AG04450 (cell line): ENCODE measurements at places on chromosomes 6 and 20. TPM values are rescaled to one million over a fixed set of nuclear protein-coding genes. Genes with fewer than 3 reads are reported as not detected.

CALHM4 gene
- 0.11 TPM in 1 of 2 replicates, not detected in the other for polyA plus RNA-seq

- no peak for DNase-seq
Measured at GRCh38 chr20:25252686-25253421, 5.0 kb downstream of the PYGB start.

DNA sequence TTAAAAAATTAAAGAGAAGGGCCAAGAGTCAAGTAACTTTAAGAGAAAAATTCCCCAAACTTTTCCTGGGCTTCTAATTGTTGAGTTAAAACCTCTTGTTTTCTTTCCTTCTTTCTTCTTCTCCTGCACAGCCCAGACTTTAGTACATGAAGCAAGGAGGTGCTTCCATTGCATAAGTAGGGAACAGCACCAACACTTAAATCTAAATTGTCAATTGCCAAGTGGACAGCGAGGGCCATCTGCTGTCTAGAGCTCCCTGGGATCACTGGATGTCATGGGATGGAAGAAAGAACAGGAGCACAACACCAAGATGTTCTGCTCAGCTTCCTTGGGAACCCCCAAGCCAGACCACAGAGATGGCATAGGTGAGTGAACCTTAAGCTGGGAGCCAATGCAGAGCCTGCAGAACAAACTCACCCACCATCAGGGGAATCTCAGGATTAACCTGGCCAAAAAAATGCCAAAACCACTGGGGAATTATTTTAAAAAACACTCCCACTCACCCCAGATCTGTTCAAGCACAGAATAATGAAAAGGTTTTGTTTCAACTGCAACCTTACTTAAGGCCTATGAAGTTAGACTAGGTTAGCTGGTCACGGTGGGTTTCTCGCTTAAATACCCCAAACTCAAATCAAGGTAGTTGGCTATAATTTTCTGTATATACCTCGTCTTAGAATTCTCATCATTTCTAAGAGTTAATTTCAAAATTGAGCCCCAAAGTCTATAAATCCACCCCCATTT lies 67.8 kb downstream of the TNFRSF21 start:
- no peak for DNase-seq

DNA sequence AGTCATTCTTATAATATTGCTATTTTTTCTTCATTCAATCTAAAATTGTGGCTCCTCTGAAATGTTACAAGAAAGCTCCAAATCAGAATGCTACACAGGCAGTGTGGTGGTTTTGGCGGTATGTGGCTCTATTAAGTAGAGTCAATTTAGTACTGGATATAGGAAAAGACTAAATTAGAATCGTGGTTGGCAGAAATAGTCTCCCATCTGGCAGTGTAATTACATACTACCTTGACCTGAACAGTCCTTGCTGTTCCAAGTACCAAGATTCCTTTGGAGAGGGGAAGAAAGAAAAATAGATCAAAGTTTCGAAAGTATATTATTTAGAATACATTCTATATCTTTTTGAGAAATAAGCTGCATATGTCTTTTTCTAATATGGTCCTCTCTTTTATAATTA lies 78.2 kb downstream of the C6orf118 start:
- no peak for DNase-seq

ULBP1 gene
- polyA plus RNA-seq, result 2.6 and 2.8 TPM in 2 replicates

SPDEF gene
- 0.04 TPM in 1 of 2 replicates, not detected in the other for polyA plus RNA-seq

- DNase-seq, result no peak
Measured at GRCh38 chr20:58889334-58889760, 36.8 kb downstream of the GNAS start.

DNA sequence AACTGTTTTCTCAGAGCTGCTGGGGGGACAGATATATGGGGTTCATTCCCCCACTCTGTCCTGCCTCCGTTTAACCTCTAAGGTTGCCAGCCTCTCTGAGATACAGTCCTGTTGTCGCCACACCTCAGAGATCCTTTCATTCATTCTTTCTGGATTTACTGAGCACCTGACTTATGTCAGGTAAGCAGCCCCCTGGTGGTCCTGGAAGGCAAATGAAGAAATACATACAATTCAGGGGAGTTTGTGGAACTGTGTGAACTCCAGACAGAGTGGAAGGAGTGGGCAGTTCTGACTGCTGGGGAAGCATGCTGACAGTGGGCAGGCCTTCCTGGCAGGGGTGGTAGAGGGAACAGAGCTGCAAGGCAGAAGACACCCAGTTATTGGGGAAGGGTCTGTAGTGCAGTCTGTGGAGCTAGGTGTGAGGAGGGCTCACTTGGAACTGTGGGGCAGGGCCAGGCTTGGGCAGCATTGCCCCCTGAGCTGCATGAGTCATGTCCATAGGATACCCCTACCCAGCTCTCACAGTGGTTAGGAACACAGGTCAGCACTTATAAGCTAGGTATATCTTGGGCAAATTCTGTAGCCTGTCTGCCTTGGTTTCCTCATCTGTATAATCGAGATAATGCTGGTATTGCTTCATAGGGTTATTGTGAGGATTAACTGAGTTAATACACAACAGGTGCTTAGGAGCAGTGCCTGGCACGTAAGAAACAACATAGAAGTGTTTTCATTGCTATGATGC lies 12.8 kb upstream of the SGK2 start:
- no peak for DNase-seq

DNA sequence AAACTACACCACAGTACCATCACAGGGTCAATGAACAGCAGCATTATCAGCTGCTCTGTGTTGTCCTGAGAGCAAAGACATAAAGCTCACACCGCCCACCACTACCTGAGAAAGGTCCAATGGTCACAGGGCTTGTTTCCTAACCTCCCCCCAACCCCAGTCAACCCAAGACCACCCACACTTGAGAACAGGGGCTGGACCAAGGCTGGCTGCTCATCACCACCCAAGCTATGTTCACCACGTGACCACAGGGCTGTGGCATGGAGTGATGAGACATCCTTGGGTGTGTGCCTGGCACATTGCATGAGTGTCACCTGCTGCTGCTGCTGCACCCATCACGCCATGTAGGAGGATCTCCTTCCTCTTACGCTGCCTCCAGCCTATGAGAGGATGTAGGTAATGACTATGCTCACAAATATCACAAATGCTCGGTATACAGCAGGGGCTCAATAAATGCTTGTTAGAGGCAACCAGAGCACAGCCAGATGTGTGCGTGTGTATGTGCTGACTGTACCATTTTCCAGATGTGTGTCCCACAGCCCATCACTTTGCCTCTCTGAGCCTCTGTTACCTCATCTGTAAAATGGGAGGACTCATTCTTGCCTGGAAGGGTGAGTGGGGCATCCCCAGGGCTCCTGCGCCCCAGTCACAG lies 23.3 kb upstream of the SIRPA start:
- no peak for DNase-seq

GRCh38 chr6:113412589-113413357 lies 444.4 kb upstream of the MARCKS start:
- no peak for DNase-seq

- DNase-seq, result no peak
Measured at GRCh38 chr6:134363323-134364039, 45.6 kb upstream of the SGK1 start.

EIF6 gene
- polyA plus RNA-seq, result 133 and 157 TPM in 2 replicates

- DNase-seq, result no peak
Measured at GRCh38 chr20:12849225-12849910, 159.4 kb upstream of the SPTLC3 start.

DNA sequence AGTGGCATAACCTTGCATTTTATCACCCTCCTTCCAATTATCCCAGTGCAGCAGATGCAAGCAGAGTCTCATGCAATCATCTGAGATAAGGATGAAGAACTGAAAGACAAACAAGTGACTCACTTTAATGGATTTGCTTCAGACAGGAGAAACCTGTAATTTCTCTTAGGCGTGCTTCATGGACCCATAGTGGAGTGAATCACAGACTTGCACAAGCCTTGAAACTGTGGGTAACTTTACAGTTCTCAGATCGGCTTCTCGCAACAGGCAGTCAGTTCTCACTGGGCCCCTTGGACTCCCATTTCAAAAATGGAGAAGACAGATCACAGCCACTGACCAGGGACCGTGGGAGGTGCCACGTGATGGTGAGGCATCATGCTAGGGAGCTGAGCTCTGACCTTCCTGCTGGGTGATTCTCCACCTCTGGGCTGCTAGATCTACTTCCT lies at the start of gene ADGRF4:
Gene ADGRF4, plus strand, starts transcription at position 239 of the 446 bp plus-strand sequence. CDS start 8,666 bp downstream, outside the sequence.
- DNase-seq, result no peak

POPDC3 gene
- polyA plus RNA-seq, result 22.2 and 29.1 TPM in 2 replicates

HSPA1L gene
- polyA plus RNA-seq, result 1.1 and 1.2 TPM in 2 replicates

DNA sequence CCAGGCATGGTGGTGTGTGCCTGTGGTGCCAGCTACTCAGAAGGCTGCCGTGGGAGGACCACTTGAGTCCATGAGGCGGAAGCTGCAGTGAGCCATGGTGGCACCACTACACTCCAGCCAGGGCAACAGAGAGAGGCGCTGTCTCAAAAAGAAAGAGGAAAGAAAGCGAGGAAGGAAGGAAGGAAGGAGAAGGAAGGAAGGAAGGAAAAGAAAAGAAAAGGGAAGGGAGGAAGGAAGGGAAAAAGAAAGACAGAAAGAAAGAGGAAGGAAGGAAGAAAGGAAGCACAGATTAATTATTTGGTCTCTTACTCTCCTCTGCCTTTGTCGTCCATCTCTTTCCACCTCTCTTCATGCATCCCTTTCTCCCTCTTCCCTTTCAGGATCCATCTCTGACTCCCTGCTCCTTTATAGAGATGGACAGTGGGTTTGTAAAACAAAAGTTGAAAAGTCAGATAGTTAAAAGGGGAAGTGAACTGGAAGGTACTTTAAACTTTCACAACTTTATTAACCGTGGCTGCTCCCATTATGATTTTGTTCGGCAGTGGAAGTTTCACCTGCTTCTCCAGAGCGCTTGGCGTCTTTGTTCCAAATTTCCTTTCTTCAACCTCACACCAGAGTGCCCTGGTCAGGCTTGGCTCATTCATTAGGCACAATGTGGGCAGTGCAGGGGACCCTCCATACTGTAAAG lies 1.5 kb downstream of the HLA-DQA1 start:
- no peak for DNase-seq

GRCh38 chr20:53914091-53914780 lies 156.2 kb downstream of the BCAS1 start:
- no peak for DNase-seq

GRCh38 chr6:2114100-2114499 lies 131.3 kb downstream of the GMDS start:
- no peak for DNase-seq

DNA sequence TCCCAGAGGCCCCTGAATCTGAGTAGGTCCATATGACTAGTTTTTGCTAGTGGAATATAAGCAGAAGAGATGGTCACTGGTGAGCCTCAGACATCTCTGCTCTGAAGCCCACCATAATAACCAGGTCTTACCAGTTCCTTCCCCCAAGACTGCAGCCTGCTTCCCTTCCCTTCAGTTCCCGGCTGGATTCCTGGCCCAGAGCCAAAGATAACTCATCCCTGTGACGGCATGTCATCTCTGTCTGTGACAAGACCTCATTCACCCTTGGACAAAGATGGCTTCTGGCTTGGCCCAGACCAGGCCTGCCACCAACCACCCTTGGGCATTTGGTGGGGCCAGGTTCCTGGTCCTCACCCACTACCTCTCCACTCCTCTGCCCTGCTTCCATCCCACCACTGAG lies 145.5 kb upstream of the TOP1 start:
- no peak for DNase-seq

- DNase-seq, result no peak
Measured at GRCh38 chr6:19477563-19477962, 359.6 kb upstream of the ID4 start.

DNA sequence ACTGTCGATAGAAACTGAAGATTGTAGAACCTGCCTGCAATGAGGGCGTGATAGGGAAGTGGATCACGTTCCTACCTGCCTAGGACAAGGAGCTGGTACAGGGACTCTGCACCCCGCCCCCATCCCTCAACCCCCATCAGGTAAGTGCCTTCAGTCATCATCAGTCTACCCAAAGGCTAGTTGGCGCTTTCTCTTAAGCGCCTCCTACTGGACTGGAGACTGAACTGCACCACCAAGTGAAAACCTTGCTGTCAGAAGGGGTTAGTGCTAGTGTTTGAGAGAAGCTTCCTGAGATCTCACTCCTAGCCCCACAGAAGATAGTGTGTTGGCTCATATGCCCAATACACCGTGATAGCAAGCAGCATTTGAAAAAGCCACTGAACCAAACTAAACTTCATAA lies 706.5 kb upstream of the MAN1A1 start:
- DNase-seq, result no peak

- DNase-seq, result no peak
Measured at GRCh38 chr20:33796907-33797544, 14.1 kb upstream of the CHMP4B start.

RIMS1 gene
- polyA plus RNA-seq, result 0.91 and 1.0 TPM in 2 replicates

- DNase-seq, result no peak
Measured at GRCh38 chr6:119076173-119076572, 2.3 kb downstream of the FAM184A start.

DNA sequence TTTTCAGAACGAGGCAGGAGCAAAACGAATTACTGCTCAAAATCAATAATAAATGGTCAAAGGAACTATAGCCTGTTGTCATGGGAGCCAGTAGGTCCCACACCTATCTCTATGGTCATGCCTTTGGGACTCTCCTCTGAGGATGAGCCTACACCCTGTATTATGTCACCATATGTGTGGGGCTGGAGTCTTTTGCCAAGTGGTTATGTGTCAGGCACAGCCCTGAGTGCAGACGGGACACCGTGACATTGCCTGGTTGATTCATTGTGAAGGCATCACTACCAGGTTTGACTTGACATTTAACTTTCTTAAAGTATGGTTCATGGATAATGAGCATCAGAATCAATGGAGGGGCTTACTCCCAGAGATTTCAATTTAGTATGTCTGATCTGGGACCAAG lies 23.6 kb downstream of the BMP6 start:
- DNase-seq, result no peak
